Liver (tissue), 10 donors: ENCODE measurements at places on chromosomes 7 and 10.
A peak's percentile ranks its signal among the peaks of the same experiment; 100 is the strongest.

GRCh38 chr7:33592718-33593117, 312.6 kb upstream of the BMPER start:
- no peak for DNase-seq

DNA sequence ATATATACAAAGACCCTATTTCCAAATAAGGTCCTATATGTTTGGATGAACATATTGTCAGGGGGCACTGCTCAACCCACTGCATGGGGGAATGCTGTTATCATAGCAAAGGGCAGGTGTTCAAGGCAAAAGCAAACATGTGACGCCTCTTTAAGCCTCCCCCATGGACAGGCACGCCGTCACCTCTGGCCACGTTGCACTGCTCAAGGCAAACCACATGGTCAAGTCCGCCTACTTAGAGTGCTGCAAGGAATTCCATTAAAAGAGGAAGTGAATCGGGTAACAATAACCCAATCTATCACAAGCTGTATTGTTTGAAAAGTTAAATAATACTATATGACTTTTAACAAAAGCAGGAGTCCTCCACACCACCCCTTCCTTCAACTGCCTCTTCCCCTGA, 8.8 kb upstream of the CALD1 start:
- no peak for DNase-seq

- DNase-seq: no peak
These were observed 4.5 kb downstream of the TSPAN14 start for GRCh38 chr10:80458638-80459037.

DNA sequence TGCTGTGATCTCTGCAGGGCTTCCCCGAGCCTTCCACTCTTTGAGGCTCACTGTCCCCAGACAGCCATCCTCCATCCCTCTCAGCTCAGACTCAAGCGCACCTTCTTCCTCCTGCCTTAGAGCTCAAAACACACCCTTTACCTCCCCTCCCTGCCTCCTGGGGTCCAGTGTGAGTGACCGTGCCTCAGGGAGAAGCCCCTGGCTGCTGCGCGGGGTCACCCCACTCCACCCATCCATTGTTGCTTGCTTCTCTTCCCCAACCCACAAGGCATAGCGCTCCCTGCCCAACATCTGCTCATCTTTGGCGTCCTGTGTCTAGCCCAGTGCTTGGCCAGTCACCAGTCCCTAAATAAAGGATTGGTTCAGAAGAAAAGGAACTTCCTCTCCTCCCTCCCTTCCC, 170.3 kb downstream of the TCERG1L start:
- no peak for DNase-seq

GRCh38 chr7:47502240-47502877, 79.6 kb downstream of the TNS3 start:
- DNase-seq: no peak

DNA sequence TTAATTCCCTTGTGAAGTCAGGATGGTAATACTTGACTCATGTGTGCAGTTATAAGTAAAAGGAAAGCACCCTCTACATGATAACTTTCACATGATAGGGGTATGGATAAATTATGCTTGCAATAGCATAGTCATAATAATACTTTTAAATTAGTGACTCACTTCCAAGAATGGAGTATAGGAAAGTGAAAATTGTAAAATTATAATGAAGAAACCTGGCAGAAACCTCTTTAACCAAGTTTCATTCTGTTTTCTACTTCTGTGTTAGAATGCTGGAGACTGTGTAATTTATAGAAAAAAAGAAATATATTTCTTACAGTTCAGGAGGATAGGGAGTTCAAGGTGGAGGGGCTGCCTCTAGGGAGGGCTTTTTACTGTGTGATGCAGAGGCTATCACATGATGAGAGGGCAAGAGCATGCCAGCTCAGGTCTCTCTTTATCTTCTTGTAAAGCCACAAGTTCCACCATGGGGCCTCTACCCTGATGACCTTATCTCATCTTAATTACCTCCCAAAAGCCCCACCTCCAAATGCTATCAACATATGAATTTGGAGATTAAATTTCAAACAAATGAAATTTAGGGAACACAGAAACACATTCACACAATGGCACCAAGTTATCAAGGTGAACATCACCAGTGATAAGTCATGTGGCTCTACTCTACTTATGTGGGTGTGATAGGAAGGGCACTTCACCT, 43.2 kb downstream of the HDAC9 start:
- DNase-seq: no peak

- DNase-seq: no peak
These were observed 214.6 kb upstream of the TPK1 start for GRCh38 chr7:145050415-145050814.

GRCh38 chr7:157263156-157263555, 73.6 kb upstream of the DNAJB6 start:
- DNase-seq: no peak

DNA sequence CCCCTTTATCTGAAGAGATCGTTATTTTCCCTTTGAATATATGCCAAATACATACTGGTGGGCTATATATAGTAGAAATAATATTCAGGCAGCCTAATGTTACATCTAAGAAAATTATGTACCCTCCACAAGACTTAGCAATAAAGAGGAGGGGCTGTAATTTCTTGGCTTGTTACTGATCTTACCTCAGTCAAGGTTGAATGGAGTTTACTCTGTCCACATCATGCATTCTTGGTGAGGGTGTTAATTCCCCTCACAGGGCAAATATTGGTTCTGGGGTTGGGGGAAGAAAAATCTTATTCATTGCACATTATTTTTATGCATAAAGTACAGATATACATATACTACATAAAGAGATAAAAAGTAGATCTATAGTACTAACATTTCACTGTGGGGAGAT, 145.8 kb upstream of the ANK3 start:
- no peak for DNase-seq

DNA sequence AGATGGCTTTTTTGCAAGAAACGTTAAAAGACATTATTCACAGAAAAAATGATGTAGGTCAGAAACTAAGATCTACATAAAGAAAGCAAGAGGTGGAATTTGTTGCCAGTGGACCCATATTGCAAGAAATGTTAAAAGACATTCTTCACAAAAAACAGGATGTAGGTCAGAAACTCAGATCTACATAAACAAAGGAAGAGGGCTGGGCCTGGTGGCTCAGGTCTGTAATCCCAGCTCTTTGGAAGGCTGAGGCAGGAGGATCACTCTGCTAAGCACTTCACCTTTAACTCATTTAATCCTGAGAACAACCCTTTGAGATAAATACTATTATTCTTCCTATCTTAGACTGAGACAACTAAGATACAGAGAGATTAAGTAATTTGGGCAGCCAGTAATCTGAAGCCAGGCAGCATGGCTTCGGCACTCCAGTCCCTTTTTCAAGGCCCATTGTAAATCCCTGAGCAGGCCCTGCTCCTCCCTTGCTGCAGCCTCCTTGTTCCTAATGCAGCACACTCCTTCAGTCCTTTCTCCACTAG, 11.6 kb downstream of the ZFAND4 start:
- no peak for DNase-seq

DNA sequence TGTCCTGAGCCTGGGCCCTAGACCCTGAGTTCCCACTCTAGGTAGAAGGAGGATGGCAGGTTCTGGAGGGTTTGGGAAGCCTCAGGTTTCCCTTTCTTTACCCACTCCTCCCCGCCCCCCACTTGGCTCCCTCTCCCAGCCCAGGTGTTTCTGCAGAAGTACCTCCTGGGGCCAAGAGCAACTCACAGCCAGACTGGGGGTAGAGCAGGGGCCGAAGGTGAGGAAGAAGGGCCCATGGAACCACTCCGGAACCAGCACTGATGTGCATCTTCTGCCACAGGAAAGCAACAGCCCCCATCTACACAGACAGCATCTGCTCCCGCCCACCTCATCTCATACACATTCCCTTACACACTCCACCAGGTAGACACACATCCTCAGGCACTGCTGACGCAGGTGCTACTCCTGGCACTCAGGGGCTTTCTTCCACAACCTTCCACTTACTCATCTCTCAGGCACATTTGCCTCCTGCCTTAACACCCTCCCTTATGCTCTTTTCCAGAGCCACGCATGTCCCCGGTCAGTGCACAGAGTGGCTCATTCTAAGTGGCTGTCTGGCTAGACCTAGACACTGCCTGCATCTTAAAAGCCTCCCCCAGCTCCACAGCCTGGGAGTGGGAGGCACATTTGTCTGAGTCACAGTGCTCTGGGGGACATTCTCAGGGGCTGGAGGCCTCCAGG, 1.8 kb downstream of the EPHB6 start:
- no peak for DNase-seq

- DNase-seq: no peak
These were observed 795.5 kb downstream of the TNS3 start for GRCh38 chr7:46786221-46786954.

DNA sequence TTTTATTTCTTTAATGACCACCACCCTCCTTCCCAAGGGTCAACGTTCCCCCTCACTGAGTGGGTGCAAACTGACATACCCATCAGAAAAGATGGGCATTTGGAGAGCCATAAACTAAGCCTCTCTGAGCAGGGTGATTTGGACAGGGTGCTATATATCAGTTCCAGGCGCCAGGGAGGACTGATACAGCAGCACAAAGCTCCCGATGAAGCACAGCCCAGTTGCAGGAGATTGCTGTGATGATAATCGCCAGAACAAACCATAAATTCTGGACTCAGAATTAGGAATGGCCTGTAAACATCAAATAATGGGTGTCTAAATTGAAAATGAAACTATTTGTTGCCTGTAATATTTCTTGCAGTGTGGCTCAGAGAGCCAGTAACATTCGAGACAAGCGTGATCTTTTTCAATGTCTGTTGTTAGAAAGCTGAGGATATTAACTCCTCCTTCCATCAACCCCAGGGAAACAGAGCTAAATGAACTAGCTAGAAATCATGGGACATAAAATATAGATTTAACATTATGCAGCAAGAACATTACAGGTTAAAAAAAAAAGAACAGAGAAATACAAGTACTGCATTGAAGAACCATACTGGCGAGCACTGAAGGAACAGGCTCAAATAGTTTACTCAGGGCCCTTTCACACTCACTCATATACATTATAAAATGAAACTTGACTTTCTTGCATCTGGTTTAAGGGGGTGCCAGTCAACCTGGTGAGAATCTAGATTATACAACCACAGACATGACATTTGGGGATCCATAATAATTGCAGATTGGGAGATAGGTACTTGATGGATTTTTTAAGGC, 137.5 kb upstream of the LRRTM3 start:
- no peak for DNase-seq

DNA sequence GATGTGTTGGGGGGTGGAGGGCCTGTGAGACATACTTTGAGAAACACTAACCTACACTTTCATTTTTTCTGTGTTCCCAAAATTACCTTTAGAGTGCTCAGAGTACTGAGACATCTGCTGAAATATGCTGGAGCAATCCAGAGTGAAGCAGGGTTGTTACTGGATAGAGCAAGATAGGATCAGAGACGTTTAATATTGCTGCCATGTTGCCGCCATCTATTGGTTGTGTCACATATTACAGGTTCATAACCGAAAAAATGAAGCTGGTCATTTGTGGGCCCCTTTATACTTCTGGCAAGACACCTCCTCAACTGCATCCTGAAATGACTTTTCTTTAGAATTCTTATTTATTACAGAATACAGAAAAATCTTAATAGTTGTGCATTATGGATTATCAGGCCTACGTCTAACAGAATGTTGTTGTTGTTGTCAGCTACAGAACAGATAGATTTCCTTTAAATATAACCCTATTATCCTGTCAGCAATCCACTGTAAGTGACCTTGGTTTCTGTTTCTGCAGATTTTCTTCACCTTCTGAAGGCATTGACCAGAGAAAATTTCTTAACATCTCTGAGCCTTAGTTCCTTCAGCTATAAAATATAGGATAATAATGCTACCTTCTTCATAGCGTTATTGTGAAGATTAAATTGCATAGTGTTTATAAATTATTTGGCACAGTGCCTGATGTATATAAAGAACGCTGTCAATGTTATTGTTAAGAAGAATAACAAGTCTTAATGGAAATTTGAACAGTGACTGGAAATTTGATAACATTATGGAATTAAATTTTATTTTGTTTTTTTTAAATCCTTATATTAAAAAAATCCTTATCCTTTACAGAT, 16.2 kb upstream of the DLD start:
- DNase-seq: peak; percentile 51

GRCh38 chr7:27685209-27685608, 22.5 kb upstream of the HIBADH start:
- DNase-seq: no peak

- no peak for DNase-seq
These were observed 54.5 kb upstream of the SLF2 start for GRCh38 chr10:100858261-100858660.

- no peak for DNase-seq
These were observed 19.8 kb upstream of the AKR1B1 start for GRCh38 chr7:134478707-134479106.

DNA sequence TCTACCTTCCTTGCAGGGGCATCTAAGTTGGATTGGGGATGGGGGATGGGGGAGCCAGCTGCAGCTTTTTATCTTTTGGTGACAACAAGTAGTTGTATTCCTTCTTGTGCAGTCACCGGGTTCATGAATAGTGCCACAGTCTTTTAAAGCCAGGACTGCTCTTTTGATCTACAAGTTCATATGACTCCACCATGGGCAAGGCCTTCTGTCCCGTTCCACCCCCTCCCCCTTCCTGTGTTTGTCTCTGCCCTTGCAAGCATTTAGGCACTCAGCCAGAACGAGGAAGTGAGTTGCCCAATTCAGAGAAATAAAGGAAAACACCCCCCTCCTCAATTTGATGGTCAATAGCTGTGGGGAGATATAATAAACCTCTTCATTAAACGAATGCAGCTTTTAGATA, 44.8 kb upstream of the EGR2 start:
- DNase-seq: no peak

- DNase-seq: no peak
These were observed 65.2 kb downstream of the KLHDC10 start for GRCh38 chr7:130135208-130136205.

DNA sequence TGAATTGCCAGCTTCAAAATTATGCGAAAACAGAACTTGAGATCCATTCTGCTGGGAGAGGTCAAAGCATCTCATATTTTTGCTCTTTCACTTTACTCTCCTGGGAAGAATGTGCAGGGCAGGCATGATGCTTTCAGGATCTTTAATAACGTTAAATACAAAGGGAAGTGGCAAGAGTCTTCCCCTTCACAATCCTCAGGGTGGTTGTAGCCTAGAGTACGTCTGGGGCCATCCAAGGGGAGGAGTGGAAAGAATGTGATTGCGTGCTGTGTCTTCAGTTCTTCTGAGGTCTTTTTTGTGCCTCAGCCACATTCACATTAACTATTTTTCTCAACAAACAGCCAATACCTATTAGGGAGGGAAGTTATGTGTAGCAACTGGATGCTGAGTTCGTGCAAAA, 207.3 kb downstream of the HGF start:
- no peak for DNase-seq

- DNase-seq: no peak
These were observed 900.1 kb downstream of the TYW1 start for GRCh38 chr7:67896721-67897120.

DNA sequence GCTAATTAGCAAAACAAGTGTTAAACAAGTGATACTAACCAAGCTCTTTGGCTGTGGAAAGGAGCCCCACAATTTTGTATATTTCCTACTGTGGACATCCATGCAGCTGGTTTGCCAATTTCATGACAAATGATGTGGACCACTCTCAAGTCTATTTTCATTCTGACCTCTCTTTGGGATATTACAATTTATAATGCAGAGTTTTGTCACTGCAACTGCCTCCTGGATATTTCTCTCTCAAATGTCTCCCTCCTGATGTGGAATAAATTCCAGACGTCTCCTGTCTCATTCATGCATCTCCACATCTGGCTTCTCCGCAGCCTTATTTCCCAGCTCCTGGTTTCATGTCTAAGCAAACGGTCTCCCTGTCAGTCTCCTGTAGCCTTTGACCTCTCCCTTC, 80.6 kb upstream of the RHEB start:
- DNase-seq: no peak
